ENCODE measurements at places on chromosomes 2 and 18.

DNA sequence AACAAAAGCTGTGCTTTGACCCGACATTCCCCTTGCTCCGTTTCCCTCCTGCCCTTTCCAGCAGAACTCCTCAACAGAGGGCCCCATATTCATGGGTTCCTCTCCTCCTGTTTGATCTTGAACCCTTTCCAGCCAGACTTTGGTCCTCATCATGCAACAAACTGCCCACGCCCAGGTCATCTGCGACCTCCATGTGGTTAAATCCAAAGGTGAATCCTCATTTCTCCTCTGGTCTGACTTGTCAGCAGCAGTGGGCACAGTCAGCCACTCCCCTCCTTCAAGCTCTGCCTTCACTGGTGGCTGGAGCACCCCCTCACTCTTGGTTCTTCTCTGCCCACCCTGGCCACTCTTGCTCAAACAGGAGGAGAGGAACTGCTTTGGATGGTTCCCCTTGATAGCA lies 2.7 kb downstream of the HS1BP3 start:
- DNase-seq = no peak

GRCh38 chr2:157395811-157396210 lies 48.1 kb downstream of the CYTIP start:
- DNase-seq = no peak

DNA sequence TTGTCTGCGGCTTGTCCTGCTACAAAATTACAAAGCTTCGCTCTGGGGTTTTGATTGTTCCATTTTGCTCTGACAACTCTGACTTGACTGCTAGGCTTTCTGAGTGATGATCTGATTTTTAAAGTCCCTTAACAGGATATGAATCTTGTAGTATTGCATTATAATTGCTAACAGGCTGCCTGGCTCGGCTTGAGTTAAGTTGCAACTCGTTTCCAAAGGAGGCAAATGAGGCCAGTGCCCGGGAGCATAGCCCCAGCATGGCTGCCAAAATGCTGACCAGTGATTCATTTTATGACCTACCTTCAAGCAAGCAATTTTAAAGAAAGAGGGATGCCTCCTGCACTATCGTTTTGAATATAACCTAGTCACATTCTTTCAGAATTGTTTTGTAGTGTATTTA lies 135.4 kb downstream of the COL6A3 start:
- no peak for DNase-seq

DNA sequence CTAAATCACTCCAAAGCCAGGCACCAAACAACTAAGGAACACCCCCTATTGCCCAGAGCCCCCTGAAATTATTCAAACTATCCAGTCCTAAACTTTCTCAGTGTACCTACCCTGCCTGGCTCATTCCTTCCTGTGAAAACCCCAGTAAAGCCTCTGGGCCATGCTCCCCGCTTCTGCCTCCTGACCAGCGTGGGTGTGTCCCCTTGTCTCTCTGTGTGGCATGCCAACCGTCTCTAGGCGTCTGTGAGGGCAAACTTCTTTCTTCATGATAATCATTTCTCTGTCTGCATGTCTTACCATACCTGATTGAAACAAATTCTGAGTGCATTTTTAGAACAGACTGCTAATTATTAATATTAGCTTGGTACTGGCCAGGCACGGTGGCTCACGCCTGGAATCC lies 109.0 kb upstream of the MSH2 start:
- no peak for DNase-seq

DNA sequence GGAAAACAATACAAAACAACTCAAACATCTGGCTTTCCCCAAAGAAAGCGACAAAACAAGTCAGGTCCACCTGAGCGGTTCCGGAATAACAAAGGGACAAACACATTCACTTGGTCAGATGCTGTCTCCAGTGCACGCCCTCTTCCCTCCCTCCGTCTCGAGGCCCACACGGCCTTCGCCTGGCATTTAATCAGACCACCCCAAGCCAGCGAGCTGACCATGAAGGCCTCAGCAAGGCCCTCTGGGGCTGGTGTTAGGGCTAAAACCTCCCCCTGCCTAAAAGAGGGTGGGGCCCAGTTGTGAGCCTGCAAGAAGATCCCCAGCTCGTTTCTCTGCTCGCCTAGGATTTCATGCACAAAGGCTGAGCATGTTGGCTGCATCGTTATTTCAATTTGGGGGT lies 180.3 kb downstream of the EIPR1 start:
- no peak for DNase-seq

GRCh38 chr2:10785260-10785659 lies 27.3 kb downstream of the PDIA6 start:
- DNase-seq = no peak

DNA sequence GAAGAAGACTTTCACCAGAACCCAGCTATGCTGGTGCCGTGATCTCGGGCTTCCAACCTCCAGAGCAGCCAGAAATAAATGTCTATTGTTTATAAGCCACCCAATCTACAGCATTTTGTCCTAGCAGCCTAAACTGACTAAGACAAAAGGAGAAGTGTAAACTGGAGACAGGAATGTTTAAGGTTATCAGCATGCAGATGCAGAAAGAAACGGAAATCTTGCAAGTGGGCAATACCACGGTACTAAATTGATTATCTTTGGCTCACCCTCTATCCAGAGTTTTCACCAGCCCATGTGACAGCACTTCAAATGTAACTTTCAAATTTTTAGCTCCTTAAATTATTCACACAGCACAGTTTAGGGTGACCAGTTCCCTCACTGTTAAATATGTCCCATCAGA lies 5.7 kb upstream of the CAPN14 start:
- no peak for DNase-seq

DNA sequence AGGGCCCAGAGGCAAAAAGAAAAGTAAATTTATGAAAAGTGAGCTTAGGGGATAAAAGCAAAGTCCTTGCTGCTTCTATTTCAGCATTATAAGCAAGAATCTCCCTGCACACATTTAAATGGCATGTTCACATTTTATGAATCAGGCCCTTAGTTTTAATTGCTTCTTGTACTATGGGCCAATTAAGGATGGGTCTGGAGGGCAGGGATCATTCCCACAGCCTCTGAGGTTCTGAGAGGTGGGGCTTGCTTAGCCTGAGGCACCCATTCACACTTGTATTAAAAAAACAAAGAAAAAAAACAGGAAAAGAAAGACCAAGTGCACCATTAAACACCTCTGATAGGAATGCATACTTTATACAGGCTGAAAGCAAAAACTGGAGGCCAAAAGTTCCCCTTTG lies 565.1 kb downstream of the BCL11A start:
- DNase-seq = no peak

DNA sequence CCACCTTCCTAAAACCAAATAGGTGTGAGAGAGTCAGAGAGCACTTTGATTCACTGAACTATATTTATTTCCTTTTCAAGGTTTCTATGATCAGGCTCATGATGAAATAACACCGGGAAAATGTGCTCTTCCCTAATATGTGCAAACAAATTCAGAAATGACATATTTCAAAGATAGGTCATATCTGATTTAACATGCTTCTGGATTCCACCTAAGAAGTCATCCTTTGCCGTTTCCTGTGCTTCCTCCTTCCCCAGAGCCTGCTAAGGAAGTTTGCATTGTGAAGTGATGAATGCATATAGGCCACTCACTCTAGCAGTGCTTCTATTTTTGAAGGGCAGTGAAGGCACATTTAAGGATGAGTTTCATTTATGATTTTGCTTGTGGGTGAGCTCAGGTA lies 327.6 kb downstream of the TDRD15 start:
- DNase-seq = no peak

Data from T-helper 2 cell (primary cell).